ENCODE measurements at places on chromosomes 3 and 15.
A peak's percentile ranks its signal among the peaks of the same experiment; 100 is the strongest.

DNA sequence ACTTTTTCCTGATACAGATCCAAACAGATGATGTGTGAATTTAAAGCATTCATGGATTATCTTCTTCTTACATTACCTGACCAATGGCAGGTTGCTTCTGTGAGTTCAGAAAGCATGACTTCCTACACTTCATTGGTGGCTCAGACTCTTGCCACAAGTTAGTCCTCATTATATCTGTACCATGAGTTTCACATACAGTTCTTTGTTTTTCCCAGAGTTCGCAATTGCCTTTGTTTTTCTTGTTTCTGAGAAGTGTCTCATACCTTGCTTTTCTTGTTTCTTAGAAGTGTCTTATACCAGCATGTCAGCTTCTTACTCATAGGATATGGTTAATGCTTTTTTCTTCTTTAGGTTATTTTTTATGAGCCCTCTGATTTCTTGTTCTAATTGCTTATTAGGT, 133.8 kb upstream of the TLE3 start:
- no peak for DNase-seq

- DNase-seq = no peak
Measured at GRCh38 chr3:133905376-133905775, 9.7 kb upstream of the RAB6B start.

DNA sequence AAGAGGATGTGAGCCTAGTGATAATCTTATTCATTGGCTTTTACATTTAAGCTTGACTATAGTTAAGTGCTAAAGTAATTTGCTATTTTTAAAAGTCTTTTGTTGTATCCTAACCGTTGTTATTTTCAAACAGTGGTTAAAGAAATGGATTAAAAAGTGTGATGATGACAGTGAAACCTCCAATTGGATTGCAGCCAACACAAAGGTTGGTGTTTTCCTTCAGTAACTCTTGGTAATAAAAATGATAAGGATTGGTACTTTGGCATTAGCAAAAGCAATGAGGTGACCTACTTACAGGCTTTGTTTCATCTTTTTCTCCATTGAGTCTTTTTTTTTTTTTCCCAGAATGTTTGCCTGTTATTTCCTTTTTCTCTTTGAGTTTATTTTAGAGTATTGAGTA, 87.5 kb upstream of the GOLGA6B start:
- DNase-seq = no peak

GRCh38 chr3:188904670-188905069, 267.1 kb upstream of the TPRG1 start:
- no peak for DNase-seq

DNA sequence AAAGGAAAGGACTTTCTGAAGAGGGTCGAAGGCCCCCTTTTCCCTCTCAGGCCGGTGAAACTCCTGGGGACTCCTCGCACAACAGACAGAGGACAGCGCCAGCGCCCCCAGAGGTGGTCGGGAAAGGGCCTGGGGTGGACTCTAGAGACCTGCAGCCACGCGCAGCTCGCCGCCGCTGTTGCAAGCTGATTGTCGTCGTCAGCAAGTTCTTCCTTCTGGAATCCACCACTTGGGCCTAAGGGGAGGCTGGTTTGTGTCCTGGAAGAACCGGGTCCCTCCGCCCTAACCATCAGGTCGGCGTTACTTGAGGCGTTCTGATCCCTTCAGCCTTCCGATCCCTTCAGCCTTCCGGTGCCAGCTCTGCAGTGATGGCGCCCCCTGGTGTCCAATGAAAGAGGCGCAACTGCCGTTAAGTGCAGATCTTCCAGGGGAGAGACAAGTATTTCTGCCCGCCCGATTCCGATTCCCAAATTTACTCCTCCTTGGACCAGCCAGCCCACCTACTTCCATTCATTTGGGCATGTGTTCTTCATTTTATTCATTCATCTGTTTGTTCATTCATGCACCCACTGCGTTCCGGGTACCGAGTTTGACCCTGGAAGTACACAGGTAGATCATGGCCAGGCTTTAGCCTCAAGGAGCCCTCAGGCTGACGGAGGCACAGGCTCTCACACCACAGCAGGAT, 77.2 kb upstream of the SLC6A11 start:
- DNase-seq = peak; percentile 70

GRCh38 chr15:79680720-79681119, 216.1 kb downstream of the MTHFS start:
- DNase-seq = no peak

- DNase-seq = no peak
Measured at GRCh38 chr15:71526060-71526820, 284.1 kb upstream of the NR2E3 start.

GRCh38 chr15:78617076-78617475, 3.7 kb downstream of the CHRNA3 start:
- DNase-seq = no peak

DNA sequence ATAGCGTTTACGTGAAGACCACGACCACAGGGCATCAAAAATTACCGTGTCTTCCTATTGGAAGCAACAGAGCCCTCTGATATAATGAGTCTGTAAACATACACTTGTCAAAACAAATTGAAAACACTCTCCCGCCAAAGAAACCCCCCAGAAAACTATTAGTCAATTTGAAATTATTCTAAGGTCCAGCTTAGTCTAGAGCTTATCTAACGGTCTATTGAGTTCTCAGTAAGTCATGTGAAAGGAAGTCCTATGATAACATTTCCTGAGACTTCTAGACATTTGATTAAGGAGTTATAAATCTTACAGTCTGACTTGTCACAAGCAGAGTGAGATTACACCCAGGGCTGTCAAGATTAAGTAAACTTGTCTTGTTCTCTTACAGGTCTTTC, 356.3 kb downstream of the FOXP1 start:
- peak; percentile 35 for DNase-seq

- no peak for DNase-seq
Measured at GRCh38 chr3:124275412-124275811, 283.5 kb upstream of the ROPN1 start.

DNA sequence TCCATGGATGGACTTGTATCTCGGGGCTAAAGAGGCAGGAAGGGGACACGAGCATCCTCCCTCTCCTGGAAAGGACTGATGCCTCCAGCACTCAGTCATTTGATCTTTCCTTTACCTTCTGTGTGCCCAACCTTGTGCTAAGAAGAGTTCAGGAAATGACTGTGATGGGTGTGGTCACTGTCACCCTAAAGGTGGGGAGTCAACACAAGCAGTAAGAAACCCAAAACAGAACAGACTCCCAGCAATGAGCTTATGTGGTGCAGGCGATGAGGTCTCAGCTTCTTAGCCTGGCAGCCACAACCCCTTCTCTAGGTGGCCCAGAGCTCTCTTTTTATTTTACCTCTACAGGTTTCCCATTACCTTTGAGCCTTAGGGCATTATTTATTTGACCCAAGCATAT, 3.8 kb downstream of the MPI start:
- peak; percentile 80 for DNase-seq

- DNase-seq = no peak
Measured at GRCh38 chr3:8938021-8938420, 25.3 kb downstream of the RAD18 start.

GRCh38 chr3:101932326-101933068, 83.2 kb downstream of the NFKBIZ start:
- no peak for DNase-seq

GRCh38 chr3:149934524-149934923, 36.2 kb downstream of the PFN2 start:
- no peak for DNase-seq

GRCh38 chr15:74789741-74790079, 7.8 kb downstream of the CSK start:
- DNase-seq = no peak

DNA sequence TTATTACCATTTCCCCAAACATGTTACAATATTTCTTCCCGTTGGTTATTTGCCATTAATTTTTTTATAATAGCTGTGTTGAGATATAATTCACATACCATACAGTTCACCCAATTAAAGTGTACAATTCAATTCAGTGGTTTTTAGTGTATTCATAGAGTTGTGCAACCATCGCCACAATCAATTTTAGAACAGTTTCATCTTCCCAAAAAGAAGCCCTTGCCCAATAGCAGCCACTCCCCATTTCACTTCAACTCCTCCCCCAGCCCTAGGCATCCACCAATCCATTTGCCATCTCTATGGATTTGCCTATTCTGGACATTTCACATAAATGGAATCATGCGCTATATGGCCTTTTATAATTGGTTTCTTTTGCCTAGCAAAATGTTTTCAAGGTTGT, 225.1 kb downstream of the EPHB1 start:
- DNase-seq = no peak

- no peak for DNase-seq
Measured at GRCh38 chr3:193890016-193890897, 245.7 kb upstream of the HES1 start.

DNA sequence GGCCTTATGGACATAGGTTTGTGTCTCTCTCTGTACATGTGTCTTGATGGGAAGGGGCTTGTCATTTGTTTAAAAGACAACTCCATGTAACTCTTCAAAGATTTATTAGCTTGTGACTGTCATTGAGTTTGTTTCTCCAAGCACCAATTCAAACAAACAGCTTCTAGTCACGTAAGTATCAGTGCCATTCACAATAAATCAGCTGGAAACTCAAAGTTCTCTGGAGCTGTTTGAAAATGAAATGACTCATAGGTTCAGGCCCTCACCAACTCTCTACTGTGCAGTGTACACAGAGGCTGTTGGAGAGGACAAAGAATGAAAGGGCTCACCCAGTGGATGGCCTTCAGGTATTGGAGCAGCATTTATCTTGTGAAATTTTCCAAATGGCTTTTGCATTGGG, 476.3 kb downstream of the AGBL1 start:
- no peak for DNase-seq

- no peak for DNase-seq
Measured at GRCh38 chr3:183687705-183688104, 9.9 kb upstream of the YEATS2 start.

DNA sequence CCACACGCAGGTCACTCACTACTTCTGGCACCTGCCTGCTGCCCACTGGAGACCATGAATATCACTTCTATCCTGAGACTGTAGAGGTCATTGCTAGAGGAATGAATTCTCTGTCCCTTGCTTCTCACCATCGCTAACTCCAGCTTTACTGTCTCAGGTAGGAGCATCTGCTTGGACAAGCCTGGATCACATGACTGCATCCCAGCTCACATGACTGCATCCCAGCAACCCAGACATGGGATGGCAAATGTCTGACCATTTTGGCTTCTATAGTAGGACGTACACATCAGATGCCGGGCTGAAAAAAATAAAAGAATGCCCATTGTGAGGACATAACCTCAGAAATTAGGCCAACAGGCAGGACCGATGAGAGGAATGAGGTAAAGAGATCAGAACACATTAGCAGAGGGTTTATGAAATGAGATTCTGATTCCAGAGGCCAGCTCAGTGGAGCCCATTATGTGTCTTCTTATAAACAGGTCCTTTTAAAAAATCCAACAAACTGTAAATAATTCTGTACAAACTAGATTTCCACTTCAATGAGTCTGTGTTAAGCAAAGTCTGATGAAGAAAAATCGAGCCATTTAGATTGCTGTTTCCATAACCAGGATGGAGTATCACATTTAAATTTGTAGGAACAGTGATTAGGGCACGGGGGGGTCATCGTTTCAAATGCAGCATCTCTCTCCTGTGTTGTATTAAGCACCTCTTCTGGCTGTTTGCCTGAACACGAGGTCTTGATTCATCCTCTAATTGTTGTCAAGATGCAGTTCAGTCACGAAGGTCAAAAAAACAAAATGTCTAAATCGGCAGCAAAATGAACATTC, 126.7 kb downstream of the MTHFS start:
- DNase-seq = no peak

GRCh38 chr3:152444029-152444641, 175.4 kb downstream of the MBNL1 start:
- peak; percentile 57 for DNase-seq

GRCh38 chr3:168889666-168890065, 773.8 kb downstream of the MECOM start:
- no peak for DNase-seq

DNA sequence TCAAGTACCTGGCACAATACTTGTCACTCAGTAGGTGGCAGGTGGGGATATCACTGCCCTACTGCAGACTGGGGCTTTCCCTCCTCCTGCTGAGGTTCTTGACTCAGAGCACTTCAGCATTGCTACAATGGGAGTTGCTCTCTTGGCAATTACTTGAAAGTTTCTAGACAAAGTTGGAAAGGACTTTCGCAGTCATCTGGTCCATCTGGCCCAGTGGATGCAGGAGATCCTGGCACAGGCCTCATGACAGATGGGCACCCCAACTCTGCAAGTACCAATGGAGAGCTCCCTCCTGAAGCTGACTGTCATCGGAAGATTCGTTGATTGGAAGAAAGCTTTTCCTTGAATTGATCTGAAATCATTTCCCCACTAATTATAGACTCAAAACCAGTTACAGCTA, 19.2 kb upstream of the IGF2BP2 start:
- no peak for DNase-seq

GRCh38 chr3:193782276-193782647, 189.3 kb downstream of the OPA1 start:
- no peak for DNase-seq

DNA sequence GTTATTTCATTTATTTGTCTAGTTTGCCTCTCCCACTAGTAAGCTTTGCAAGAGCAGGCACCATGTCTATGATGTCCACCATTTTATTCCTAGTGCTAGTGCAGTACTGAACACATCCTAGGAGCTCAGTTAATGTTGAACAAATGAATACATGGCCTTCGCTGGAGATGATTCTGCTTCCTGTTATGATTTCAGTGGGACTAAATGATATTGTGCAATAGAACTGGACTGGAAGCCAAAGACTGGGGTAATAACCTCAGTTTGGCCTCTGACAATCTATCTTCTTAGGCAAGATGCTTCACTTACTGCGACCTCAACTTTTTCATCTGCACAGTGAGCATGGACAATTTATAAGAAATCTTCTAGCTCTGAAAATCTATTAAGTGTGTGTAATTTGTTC, 191.3 kb downstream of the ADAMTSL3 start:
- no peak for DNase-seq

DNA sequence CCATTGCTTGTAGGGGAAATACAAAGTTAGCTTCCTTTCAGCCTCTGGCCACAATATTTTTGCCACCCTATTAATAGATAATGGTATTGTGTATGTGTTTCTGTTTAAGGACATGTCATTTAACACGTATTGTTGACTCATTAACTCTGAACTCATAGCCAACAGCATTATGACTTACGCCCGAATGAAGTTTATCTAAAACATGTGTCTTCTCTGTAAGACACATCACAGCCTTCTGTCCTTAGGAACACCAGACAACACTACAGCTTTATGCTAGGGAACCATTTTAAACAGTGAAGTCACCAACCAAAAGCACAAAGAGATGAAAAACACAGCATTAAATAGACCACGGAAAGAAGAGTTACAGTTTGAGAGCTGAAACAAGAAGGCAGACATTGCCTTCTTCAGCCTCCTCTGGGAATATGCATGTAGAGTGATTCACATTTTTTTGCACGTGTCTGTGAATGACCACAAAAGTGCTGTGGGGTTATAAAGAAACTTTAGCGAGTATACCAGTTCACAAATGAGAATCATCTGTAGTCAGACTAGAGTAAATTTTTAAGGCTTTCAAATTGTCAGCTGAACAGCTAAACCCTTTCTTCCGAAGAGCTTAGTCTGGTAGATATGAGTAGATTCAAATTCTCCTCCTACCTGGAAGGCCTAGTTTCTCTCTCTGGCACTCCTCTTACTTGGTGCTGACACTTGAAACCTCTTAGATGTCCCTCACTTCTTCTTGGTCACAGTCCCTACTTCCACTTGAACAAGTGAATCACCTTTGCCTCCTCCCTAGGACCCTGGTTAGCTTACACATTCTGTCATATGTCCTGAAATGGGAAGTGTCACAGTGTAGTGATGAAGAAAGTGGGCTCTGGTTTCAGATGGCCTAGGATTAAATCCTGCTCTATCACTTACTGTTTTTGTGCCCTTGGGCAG, 32.2 kb downstream of the MCTP2 start:
- peak; percentile 24 for DNase-seq

- DNase-seq = peak; percentile 77
Measured at GRCh38 chr3:28317438-28318022, 31.0 kb upstream of the ZCWPW2 start.

GRCh38 chr15:80173022-80173759, 20.4 kb downstream of the FAH start:
- peak; percentile 68 for DNase-seq
